ENCODE measurements at places on chromosomes 16 and 17.

- DNase-seq: no peak
Measured at GRCh38 chr17:68384471-68384870, 72.8 kb downstream of the WIPI1 start.

GRCh38 chr16:62549875-62550274, 513.6 kb upstream of the CDH8 start:
- no peak for DNase-seq

GRCh38 chr17:62186841-62187240, 121.8 kb upstream of the MED13 start:
- no peak for DNase-seq

GRCh38 chr16:12320298-12320706, 343.8 kb downstream of the SNX29 start:
- DNase-seq: no peak

DNA sequence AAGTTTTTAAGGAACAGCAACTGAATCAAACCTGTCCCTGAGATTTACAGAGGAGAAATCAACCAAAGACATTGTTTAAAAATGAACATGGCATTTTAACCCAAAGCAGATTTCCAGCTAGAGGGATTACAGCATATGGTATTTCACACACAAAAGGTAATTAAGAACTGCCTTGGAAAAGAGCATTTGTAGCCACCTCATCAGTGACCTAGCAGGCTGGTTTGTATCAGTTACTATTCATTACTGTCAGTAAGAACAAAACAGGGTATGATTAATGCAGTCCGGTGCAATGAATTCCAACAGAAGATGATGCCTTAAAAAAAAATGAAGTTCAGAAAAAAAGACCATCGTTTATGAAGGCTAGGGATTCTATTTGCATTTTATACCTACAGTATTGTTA, 219.9 kb downstream of the CHD9NB start:
- no peak for DNase-seq

DNA sequence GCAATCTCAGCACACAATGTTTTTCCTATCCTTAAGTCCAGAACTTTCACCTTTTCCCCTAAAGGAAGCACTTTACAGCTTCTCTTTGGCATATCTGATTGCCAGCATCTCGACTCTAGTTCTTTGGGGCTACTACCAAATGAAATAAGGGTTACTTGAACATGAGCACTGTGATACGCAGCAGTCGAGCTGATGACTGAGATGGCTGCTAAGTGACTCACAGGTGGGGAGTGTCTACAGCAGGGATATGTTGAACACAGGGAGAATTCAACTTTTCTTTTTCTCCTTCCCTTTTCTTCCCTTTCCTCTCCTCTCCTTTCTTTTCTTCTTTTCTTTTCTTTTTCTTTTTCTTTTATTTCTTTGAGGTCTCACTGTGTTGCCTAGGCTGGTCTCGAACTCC, 334.8 kb downstream of the MAF start:
- no peak for DNase-seq

- DNase-seq: peak; percentile 54
Measured at GRCh38 chr17:4987767-4988567, 492 bp upstream of the CAMTA2 start.

GRCh38 chr17:49361129-49361901, 735 bp downstream of the ZNF652 start:
- DNase-seq: peak; percentile 46

DNA sequence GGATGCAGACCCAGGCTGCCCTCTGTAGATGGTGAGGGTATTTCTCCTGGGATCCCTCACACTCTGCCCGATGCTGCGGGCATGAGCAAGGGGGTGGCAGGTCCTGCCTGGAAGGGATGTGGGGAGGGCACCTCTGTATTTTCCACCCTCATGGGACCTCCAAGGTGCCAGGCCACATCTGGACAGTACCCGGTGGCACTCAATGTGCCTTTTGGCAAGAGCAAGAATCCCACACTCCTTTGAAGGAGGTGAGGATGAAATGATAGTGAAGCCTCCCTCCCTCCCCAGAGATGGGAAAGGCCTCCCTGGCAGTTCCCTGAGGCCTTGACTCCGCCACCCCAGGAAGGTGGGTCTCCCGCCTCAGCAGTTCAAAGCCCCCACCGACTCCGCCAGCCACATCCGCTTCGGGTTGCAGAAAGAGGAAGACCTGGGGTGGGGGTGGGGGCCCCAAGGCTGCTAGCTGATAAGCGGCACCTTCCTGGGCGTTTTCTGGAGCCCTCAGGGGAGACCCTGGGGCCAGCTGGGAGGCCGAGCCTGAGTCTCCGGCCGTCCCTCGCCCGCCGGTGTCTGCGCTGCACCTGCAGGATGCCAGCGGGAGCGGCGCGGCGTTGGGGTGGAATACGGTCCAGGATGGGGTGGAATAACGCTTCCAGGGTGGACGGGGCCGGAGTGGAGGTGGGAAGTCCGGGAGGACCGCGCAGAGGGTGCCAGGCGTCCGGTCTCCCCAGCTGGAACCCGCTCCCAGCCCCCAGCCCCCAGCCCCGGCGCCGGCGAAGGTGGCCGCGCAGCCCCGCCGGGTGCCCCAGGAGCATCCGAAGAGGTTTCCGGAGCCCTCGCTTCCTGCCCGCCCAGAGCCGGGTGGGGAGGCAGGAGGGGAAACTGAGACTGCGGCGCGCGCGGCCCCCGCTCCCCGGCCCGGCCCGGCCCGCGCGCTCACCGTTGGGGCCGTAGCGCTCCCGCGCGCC, 718 bp downstream of the ATP2A3 start:
- no peak for DNase-seq

GRCh38 chr17:77375108-77375916, 234.5 kb downstream of the SEC14L1 start:
- DNase-seq: no peak

GRCh38 chr16:546909-547770, 13.1 kb upstream of the PRR35 start:
- DNase-seq: peak; percentile 62

DNA sequence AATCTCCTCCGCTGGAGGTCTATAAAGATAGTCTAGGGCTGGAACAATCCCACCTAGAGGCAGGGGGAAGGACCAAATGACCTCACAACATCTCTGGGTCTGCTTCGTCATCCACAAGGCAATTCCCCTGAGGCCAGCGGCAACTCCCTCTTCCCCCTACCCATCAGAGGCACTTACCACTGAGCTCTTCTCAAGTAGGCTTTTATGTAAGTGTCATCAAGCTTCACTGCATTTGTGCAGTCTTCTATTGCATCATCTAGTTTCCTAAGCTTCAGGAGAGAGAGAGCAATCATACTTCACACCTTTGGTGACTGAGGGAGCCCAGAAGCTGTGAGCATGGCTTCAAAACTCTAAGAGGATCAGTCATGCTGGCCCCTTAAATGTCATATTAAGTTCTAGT, 21.0 kb downstream of the CNP start:
- DNase-seq: no peak

All from right hindlimb (tissue), 1 donor.